ENCODE measurements at places on chromosomes 12 and 14.

DNA sequence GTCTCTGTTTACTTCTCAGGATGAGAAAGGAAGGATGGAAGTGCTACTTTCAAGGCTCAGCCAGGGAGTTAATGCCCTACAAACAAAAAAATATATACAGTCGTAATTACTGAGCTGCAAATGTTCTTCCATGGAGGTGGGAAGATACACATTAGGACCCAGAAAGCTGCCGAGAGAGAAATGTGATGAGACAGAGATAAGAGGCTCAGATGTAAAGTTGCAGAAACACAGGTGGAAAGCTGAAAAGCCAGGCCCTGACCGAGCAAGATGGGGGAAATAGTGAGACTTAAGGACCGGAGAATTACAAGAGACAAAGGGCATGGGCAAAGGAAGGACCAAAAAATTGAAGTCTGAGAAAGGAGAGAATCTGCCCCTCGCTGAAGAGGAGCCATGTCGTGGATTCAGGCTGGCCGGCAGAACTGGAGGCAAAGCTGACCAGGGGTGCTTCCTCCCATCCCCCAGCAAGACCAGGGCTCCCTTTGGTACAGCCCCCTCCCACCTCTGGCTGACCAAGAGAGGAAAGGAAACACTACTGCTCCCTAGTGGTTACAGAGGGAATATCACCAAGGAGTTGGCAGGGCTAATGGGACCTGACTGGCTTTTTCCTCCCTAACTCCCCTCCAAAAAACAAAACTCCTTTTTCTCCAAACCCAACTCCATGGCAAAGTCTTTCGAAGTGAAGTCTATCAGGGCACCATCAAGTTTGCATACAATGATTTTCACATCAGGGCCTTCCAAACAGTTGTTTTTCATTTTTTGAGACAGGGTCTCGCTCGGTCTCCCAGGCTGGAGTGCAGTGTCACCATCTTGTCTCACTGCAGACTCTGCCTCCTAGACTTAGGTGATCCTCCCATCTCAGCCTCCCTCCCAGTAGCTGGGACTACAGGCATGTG, 12.1 kb downstream of the ZFHX2 start:
- no peak for DNase-seq

- no peak for DNase-seq
Measured at GRCh38 chr12:27771481-27772327, 8.3 kb upstream of the KLHL42 start.

DNA sequence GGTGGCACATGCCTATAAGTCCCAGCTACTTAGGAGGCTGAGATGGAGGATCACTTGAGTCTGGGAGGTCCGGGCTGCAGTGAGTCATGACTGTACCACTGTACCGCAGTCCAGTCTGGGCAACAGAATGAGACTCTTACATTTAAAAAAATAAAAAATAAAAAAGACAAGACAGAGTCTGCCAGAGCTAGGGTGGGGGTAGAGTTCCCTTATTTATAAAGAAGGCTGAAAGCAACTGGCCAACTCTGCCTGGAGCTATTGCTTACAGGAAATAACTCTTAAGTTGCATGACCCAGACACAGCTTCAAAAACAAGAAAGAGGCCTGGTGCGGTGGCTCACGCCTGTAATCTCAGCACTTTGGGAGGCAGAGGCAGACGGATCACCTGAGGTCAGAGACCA, 31.5 kb downstream of the NUMB start:
- DNase-seq, result no peak

DNA sequence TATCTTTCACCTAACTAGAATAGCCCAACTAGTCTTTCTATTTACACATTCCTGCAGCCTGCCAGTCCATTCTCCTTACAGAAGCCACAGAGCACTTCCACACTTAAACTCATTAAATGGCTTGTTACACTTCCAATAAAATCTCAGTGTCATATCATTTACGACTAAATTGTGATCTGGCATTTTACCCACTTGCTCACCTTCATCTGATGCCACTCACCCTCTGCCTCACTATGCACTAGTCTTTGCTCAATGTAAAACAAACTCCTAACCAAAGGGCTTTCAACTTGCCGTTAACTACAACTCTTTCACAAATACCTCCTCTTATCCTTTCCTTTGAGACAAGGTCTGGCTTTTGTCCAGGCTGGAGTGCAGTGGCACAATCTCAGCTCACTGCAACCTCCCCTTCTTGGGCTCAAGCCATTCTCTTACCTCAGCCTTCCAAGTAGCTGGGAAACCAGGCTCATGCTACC, 24.1 kb downstream of the YAF2 start:
- no peak for DNase-seq

- no peak for DNase-seq
Measured at GRCh38 chr12:52434081-52434733, at the start of gene KRT75. TSS of gene KRT75 (minus strand) at chr12:52434371. CDS start at chr12:52434304, 67 bp downstream.

DNA sequence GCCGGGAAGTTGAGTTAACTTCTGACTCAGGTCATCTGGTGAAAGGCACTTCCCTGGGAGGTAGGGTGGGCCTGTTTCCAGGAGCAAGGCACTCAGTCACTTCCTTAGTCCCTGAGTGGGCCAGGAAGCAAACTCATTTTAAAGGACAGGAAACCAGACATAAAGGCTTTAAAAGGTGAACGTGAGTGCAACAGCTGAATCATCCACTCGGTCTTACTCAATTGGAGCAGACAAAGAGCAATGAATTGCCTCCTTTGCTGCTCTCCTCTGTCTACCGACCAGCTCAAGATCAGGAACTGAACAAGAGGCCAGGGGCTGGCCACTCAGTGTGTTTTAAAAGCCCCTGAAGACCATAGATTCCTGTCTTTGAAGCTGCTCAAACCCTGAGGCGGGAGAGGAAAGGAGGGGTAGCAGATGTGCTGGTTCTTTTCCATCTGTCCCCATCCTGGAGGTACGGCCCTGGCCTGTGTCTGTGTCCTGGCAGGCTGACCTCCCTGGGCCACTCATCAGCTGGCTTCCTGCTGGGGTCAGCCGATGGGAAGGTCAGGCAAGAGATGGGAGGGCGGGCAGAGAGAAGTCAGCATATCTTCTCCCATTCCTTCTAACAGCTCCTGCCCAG, 148.9 kb downstream of the PPM1H start:
- DNase-seq, result no peak

DNA sequence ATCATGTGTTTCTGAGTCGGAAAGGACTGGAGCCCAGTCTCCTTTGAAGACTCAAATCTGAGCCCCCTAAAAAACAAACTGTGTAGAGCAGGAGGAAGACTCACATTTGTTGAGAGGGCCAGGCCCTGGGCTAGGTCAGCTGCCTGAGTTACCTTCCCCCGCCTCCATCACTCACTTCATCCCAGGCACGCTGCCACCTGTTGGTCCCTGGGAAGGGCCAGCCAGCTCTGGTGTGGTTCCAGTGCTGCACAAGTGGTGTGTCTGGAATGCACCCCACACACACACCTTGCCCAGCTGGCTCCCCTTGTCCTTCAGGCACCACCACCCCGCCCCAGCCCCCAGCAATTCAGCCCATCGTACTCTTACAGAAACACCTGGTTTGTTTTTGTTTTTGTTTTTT, 9.0 kb downstream of the MVK start:
- no peak for DNase-seq

- no peak for DNase-seq
Measured at GRCh38 chr12:13028825-13029570, 15.2 kb upstream of the FAM234B start.

DNA sequence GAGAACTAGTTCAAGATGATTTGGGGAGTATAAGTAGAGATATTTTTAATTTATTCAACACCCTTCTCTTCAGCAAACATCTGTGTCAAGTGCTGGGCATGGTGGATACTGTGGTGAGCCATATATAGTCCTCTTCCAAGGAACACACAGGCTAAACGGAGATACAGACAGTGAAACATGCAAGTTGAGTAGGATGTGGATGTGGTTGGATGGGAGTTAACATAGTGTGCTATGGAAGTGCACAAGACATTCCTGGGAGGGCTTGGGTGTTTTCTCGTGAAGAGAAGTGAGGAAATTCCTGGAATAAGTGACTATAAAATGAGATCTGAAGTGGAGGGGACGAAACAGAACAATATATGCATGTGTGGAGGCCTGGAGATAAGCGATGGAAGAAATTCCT, 181.1 kb upstream of the NPAS3 start:
- DNase-seq, result no peak

GRCh38 chr14:80681651-80682050, 259.9 kb downstream of the CEP128 start:
- no peak for DNase-seq

GRCh38 chr12:58470266-58471010, 449.9 kb downstream of the LRIG3 start:
- no peak for DNase-seq

DNA sequence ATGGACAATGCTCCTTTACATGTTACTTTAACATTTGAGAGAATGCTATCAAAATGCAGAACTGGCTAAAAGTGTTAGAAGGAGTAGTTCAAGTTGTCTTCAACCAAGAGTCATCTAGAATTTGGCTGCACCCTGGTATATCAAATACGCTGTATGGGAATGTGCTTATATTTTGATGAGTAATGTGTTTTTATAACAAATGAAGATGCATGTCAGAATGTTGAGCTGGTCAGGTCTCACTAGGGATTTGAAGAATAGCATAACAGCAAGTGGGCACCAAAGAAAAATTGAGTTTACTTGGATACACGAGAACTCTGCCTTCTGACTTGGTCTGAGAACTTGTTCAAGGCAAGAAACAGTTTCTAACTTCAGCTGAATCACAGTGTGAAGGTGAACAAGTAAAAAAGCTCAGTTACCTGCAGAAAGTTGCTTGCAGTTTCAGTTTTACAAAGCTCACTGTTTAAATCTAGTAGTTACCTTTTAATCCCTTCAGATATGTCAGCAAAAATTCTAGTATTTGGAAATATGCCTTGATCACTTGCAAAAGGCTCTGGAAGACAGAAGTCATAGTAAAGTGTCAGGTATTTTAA, 82.3 kb downstream of the PDE3A start:
- no peak for DNase-seq

DNA sequence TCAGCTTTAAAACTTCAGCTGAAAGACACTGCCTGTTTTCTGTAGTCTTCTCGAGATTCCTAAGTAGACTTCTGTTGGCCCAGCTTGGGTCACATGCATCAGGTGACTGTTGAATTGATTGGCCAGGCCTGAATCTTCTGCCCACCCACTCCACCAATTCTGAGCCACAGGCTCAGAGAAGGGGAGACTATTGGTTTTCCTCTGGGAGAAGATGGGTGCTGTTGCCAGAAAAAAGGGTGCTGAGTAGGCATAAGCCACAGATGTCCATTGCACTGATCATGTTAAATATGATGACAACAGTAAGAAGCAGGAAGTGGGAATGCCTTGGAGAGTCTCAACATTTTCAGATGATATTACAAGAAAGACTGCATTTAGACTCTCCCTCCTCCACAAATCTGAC, 6.8 kb upstream of the SPTLC2 start:
- DNase-seq, result no peak

DNA sequence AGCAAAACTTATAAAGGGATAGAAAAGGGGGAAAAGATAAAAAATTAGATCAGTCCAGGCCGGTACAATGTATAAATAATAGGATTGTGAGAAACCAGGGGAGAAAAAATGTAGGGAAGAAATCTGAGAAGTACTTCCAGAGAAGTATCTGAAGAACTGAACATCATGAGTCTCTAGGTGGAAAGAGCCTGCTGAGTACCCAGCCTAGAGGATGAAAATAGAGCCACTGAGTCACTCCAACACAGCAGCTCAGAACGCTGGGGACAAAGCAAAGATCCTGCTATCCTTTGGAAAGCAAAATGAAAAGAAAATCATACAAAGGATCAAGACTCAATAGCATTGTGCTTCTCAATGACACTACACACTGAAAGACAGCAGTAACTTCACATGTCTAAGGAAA, 138.0 kb downstream of the ANO6 start:
- DNase-seq, result no peak

DNA sequence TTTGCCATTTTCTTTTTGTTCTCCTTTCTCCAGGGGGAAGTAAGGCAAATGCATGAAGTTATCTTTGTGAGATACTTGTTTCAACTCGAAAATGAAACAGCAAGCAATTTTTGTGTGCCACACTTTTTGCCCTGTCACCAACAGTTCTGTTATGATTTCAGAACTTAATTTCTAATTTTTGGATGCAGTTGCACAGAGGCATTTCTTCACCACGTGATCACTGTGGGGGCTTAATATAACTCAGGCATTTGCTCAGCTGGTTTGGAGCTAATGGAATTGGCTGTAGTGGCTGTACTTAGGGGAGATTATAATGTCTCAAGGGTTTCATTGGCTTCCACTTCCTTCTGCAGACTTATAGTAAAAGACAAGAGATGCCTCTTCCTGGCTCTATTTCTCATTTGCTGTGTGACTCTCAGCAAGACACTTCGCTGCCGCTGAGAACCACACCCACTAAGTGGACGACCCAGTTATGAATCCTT, 452.4 kb downstream of the RAD51B start:
- no peak for DNase-seq

GRCh38 chr14:95507174-95507573, 9.3 kb downstream of the SYNE3 start:
- no peak for DNase-seq

DNA sequence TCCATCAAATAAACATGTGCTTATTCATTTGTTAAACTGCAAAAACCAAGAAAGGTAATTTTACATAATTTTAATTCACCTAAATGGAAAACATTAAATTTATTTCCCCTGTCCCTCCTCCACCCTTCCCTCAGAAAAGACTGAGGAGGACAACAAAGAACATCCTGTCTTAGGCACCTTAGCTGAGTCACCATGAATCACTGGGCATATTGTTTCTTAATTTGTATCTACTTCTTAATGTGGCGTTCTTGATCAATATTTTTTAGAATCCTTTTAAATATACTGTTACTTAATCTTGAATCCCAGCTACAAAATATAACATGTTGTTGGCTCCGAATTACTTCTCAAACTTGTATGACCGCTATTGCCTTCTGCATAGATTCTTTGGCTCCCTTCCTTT, 23.5 kb downstream of the SIX6 start:
- DNase-seq, result no peak

DNA sequence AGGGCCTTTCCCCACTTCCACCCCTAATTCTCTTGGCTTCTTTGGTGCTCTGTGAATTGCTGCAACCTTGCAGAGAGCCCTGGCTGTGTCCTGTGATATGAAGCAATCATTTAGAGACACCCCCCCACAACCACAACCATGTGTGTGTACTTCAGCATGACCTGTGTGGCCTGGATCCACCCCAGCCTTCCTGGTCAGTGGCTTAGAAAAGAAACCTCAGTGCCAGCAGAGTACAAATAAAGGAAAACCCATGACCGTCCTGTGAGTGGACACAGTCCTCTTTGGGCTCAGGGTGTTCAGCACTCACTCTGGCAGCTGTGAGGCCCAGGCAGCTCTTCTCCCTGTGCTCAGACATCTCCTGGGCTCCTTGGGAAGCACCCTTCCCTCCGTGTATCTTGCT, 206.6 kb upstream of the DIO3 start:
- no peak for DNase-seq

DNA sequence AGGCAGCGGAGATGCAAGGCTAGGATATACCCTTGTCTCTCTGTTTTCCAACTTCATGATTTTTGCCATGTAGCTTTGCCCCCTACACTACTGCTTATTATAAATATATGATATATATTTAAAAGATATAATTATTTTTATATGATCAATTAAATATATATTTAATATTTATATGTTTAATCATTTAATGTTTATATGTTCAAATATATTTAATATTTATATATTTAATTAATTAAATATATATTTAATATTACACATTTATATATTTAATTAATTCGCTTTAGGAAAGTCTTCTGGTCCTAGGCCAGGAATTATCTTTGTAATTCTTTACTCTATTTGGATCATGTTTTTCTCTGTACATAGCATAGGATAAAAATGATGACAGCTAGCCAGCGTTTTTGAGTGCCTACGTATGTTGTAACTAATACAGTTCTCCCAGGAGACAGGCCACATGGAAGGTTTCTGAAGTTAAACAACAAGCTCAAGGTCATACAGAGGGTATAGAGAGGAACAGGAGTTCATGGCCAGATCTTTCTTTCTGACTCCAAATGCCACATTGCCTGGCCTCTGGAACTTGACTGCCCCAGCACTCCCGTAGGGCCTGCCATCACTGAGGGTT, 192.5 kb downstream of the KCNA5 start:
- DNase-seq, result no peak

Data from stimulated activated CD4-positive, alpha-beta T cell treated with anti-CD3 and anti-CD28 coated beads, Interleukin-2, amount 100 ng/mL, for 24 hours (primary cell).